ENCODE measurements at places on chromosomes 6 and 20.
A peak's percentile ranks its signal among the peaks of the same experiment; 100 is the strongest.

- DNase-seq = no peak
Measured at GRCh38 chr6:134938896-134939295, 11.0 kb downstream of the ALDH8A1 start.

DNA sequence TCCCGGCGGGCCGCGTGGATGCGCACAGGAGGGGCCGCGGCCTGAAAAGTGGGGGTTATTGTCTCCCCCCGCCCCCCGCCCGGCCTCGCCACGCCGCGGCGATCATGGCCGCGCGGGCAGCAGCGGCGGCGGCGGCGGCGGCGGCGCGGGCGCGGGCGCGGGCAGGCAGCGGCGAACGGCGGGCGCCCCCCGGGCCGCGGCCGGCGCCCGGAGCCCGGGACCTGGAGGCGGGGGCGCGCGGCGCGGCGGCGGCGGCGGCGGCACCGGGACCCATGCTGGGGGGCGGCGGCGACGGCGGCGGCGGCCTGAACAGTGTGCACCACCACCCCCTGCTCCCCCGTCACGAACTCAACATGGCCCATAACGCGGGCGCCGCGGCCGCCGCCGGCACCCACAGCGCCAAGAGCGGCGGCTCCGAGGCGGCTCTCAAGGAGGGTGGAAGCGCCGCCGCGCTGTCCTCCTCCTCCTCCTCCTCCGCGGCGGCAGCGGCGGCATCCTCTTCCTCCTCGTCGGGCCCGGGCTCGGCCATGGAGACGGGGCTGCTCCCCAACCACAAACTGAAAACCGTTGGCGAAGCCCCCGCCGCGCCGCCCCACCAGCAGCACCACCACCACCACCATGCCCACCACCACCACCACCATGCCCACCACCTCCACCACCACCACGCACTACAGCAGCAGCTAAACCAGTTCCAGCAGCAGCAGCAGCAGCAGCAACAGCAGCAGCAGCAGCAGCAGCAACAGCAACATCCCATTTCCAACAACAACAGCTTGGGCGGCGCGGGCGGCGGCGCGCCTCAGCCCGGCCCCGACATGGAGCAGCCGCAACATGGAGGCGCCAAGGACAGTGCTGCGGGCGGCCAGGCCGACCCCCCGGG, 637 bp downstream of the ARID1B start:
- peak; percentile 27 for DNase-seq

GRCh38 chr6:13436399-13437217, 50.8 kb downstream of the GFOD1 start:
- DNase-seq = no peak

DNA sequence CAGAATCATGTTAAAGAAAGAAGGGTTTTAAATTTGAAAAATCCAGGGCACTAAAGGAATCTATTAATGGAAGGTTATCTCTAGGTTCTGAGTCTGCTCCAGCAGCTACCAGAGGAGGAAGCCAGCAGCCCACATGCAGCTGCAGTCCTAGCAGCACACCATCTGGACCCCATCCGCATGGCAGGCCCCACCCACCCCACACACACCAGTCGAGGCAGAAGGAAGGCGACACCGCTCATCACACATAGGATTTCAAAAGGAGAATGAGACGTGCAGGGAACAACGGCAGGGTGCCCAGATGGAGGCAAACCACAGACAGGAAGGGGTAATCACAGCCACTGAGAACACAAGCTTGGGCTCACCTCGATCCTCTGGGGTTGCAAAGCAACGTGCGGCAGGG, 78.9 kb downstream of the GINS1 start:
- DNase-seq = no peak

DNA sequence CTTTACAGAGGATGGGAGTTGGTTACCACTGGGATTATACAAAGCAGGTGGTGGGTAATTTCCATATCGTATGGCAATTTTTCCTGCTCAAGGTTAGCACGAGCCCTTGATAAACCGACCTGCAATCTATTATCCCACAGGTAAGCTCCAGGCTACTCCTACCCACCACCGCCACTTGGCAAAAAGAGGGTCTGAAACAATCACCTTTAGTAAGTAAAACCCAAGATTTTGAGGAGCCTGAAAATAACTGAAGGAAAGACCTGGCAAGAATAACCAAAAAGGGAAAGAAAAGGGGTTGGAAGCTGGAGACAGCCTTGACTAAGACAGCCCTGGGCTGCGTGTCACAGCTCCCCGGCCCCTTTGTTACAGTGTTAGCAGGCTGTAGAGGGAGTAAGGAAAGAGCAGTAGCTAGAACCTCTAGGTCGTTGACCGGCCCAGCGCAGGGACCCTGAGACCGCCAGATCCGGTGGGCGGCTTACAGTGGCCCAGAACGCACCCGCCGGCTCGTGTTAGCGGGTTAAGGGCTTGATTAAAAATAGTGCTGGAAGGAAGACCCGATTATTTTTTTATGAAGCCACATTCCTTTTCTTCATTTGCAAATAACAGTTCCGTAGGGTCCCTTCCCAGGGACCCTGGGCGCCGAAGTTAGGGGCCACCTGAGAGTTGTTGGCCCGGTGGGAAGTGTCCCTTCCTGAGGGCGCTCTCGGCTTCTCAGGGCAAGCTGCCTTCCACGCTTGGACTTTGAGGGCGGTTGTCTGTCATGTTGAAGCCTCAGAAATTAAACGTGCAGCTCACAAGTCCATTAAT, 30.5 kb downstream of the TFAP2B start:
- no peak for DNase-seq

DNA sequence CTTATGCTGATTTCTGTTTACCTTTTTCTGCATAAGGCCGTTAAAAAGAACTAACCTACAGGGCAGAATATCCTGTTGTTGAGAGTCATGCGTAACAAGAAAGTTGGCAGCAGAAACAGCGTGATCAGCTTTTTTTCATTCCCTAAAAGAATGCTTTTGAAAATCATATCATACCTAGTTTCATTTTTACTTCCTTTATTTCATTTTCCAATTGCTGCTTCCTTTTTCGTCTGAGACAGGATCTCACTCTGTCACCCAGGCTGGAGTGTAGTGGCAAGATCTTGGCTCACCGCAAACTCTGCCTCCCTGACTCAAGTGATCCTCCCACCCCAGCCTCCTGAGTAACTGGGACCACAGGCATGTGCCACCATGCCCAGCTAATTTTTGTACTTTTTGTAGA, 4.1 kb downstream of the CALHM6 start:
- no peak for DNase-seq

DNA sequence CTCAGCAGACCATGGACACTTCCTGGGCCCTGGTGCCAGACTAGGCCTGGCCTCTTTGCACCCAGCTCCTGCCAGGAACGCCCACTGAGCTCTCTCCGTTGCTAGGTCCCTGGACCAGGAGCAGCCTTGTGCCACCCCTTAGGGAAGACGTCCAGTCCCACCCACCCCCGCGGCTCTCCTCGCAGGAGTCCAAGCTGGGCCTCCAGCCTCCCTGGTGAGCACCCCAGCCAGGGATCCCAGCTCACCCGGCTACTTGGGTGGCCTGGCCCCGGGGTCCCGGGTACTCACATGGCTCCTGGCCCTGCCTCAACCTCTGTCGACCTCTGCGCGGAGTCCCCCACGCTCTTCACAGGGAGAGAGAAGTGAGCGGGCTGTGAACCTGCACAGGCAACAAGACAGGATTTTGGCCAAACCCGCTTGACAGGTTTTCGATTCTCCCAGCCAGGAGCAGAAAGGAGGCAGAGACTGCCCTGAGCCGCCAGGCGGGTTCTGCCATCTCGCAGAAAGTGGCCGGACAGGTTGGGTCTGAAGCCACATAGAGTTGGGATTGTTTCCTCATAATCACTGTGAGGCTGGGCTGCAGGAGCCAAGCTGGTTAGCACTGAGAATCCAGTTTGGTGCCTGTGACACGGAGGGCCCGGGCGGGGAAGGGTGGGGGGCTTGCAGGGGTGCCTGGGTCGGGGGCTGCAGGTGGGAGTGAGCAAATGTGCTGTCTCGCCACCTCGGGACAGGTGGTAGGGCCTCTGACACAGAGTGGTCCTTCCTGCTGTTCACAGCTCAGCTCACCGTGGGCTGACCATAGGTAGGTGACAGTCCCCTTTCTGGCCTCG, at the start of gene RBBP8NL:
TSS of gene RBBP8NL (minus strand) at position 368 of the 830 bp plus-strand sequence. CDS start 7,892 bp downstream, outside the sequence.
- no peak for DNase-seq

DNA sequence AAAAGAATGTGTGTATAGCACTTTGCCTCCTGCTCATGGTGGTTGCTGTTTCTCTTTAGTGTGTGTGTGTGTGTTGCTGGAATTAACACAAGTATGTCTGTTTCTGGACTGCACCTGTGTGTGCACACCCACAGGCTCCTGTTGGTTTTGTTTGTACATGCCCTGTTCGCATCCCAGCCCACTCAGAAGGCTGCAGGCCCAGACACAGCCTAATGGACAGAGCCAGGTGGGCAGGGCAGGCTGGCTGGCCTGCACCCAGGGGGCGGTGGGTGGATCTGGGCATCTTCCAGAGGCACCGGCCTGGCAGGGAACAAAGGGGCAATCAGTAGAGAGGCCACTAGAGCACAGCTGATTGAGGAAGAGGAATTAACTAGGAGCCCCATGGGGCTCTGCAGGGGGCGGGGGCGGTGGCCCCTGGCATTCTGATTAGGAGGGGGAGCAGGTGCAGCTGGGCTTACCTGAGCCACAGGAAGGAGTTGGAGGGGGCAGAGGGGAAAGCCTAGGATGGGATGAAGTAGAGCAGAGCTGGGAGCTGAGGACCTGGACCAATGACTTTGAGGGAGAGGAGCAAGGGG, 21.9 kb downstream of the CD40 start:
- DNase-seq = no peak

- no peak for DNase-seq
Measured at GRCh38 chr6:92847988-92848387, 571.4 kb downstream of the EPHA7 start.

DNA sequence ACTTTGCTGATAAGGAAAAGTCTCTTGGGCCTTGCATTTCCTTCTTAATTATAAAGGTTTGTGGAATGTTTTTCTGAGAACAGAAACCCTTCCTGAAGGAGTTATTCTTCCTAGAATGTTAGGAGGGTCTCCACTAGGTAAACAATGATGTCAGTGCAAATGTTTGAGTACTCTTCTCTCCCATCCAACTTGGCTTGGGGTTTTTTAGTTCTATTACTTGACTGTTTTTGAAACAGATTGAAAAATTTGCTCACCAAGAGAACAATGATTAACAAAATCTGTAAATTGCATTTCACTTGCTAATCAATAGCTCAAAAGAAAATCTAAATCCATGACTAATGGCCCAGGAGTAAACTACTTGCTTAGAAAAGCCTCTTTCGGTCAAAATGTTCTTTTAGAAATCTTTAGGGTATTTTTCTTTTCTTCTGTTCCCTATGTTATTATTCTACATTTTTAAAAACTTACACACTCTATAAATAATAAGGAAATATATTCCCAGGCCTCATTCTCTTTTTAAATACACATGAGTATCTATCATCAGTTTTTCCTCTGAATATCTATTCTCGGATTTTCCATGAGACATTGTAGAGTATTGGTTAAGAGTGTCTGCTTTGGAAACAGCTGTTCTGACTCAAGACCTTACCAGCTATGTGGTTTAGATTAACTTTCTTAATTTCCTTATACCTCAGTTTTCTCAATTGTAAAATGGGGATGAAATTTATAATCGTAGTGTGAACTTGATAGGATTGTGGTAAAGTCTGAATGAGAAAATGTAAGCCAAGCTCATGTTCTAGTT, 234.2 kb upstream of the CITED2 start:
- no peak for DNase-seq

- DNase-seq = no peak
Measured at GRCh38 chr6:137763886-137764285, 103.2 kb upstream of the TNFAIP3 start.

DNA sequence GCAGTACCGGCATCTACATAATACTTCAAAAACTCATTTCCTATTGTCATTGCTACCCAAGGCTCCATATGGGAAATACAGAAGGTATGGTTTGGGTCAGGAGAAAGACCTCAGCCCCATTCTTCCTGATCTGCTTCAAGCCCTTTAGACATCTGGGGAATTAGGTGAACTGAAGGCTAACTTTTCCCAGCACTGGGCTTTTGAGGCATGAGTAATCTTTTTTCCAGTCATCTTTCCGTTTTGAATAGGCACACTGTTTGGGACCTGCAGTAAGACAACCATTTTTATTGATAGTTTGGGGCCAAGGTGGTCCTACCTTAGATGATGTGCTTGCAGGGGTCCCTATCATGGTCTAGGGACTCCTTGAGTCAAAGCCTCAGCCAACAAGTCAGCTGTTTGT, 198.4 kb downstream of the HAO1 start:
- DNase-seq = no peak

- no peak for DNase-seq
Measured at GRCh38 chr6:79617518-79617941, 13.6 kb upstream of the SH3BGRL2 start.

DNA sequence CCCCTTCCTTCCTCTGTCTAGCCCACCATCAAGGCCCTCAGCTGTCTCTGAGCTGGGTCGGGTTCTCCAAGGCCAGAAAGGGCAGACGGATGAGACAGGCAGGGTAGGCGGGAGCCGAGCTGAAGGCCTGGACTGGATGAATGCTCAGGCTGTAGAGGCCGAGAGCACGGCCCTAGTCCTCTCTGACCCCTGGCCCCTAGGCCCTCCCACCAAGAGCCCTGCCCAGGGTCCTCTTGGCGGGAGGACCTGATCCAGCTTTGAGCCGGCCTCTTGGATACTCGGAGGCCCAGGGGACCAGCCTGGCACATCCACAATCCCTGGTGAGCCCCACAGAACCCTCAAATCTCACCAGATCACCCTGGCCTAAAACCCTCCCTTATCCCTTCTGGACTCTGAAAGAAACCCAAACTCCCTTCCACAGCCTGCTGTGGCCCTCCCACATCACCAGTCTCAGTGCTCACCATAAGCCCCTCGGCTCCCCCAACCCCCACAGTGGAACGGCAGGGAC, 8.2 kb downstream of the ADISSP start:
- DNase-seq = no peak

GRCh38 chr6:28977341-28978132, 27.6 kb downstream of the ZNF311 start:
- DNase-seq = peak; percentile 57

GRCh38 chr20:16388731-16389130, 184.5 kb downstream of the KIF16B start:
- no peak for DNase-seq

GRCh38 chr6:90294614-90294988, 2.0 kb downstream of the BACH2 start:
- no peak for DNase-seq

DNA sequence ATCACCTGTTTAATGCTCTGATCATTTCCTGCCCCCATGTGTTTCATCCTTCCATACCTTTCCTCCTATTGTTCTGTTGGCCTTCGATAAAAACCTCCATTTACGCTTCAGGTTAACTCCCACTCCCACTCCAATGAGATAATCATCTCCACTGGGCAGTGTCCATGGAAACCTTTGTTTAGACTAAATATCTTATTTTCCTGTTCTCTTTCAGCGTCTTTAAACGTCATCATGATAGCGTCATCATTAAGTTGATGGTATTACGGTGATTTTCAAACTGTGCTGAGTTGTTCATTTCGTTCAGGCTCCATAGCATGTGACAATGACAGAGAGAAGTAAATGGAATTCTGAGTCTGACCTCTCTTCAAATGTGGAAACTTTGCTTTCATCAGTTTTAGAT, 970.5 kb upstream of the SLC35B3 start:
- DNase-seq = no peak

- DNase-seq = no peak
Measured at GRCh38 chr6:121426686-121427085, 8.8 kb upstream of the GJA1 start.

Data from HFFc6 (cell line).